ENCODE measurements at places on chromosomes 6 and 20.
A peak's percentile ranks its signal among the peaks of the same experiment; 100 is the strongest.

GRCh38 chr6:68144667-68145066, 490.4 kb upstream of the ADGRB3 start:
- DNase-seq = no peak

DNA sequence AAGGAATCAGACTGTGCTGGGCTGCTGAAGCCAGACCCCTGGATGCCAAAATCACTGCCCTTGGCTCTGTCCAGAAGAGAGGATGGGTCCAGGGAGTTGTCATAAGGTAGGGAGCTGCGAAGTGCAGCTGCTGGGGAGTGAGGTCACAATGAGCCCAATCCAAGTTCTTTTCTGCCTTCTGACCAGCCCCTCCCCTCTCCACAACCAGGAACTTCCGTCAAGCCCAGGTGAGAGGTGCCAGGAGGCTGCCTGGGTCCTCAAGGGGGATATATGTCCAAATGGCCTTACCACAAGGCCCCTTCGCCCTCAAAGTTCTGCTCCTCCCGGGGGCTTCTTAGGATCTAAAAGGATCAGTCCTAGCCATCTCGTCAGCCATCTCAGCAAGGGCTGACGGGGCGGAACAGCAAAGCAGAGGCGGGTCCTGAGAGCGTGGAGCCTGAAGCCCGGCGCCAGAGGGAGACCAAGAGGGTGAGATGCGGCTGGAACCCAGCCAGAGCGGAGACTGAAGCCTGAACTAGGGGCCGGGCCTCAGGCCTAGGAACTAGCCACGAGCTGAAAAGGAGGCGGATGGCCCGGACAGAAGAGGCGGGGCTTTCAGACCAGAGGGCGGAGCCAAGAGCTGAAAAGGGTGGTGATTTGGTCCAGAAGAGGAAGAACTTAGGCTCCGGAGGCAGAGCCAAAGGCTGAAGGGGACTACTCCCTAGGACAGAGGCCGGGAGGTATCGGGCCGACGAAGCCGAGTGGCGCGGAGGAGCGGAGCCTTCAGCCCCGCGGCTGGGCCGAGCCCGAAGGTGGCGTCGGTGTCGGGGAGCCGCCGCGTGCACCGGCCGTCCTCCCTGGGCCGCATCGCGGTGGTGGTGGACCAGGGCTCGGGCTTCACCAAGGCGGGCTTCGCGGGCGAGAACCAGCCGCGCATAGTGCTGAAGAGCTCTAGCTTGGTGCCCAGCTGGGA, at the start of gene ACTL10:
Gene ACTL10 (plus strand): TSS at position 651 of the 952 bp plus-strand sequence. CDS start 555 bp downstream, outside the sequence.
- DNase-seq = peak; percentile 87

- no peak for DNase-seq
Measured at GRCh38 chr20:1855109-1855508, 40.1 kb upstream of the SIRPA start.

DNA sequence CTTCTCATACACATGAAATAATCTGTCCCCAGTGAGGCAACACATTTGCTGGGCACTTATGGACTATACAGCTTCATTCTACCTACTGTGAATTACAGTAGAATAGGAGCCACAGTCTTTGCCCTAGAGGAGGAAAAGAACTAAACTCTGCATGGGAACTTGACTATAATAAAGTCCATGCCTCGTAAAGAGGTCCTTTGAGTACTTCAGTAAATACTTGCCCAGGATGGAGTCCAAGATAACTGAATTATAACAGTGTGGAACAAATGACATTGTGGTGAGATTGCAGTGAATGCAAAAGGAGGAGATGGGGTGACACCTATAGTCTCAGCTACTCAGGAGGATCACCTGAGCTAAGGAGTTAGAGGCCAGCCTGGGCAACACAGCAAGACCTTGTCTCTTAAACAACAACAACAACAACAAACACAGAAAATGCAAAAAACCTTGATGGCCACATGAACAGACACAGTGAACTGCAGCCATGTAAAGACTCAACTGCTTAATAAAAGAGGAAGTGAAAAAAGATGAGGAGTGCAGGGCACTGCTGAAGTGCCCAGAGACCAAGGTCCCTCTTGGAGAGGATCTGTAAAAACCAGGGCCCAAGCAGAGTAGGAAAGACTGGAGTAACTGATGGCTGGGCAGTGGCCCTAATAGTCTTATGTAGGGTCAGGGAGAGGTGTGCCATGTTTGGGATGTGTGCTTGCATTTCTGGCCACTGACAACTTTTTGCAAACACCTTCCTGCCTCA, 3.7 kb downstream of the MRPS18A start:
- DNase-seq = no peak

DNA sequence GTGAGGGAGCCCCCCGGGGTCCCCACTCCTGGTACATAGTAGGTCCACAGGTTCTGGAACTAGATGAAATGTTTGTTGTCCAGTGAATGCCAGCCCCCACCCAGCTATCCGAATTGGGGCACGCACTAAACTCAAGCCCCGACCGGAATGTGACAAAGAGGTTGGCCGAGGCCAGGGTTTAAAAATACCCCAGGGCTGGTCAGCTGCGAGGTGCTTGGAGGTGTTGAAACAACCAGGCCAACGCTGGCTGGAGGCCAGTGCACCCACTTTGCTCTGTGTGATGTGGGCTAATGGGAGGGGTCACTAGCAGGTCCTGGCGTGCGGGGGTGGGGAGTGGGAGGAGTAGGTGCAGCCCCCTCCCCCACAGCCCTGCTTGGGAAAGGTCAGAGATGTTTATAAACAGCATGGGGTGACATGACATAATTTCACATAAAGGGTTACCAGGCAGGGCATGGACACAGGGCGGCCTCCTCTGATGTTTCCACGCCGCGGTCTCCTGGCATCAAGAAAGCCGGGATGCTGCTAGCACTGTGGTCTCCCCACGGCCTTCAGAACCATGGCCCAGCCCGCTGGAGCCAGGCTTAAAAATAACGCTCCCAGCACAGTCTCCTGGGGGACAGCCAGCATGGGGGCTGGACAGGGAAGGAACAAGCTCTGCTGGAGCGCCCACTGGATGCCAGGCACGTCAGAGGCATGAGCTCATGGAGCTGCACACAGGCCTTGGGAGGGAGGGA, 111.2 kb upstream of the PTPN1 start:
- DNase-seq = no peak

GRCh38 chr20:56487216-56487615, 18.8 kb downstream of the RTF2 start:
- DNase-seq = no peak

GRCh38 chr6:30814146-30815040, 69.9 kb upstream of the DDR1 start:
- DNase-seq = peak; percentile 43

DNA sequence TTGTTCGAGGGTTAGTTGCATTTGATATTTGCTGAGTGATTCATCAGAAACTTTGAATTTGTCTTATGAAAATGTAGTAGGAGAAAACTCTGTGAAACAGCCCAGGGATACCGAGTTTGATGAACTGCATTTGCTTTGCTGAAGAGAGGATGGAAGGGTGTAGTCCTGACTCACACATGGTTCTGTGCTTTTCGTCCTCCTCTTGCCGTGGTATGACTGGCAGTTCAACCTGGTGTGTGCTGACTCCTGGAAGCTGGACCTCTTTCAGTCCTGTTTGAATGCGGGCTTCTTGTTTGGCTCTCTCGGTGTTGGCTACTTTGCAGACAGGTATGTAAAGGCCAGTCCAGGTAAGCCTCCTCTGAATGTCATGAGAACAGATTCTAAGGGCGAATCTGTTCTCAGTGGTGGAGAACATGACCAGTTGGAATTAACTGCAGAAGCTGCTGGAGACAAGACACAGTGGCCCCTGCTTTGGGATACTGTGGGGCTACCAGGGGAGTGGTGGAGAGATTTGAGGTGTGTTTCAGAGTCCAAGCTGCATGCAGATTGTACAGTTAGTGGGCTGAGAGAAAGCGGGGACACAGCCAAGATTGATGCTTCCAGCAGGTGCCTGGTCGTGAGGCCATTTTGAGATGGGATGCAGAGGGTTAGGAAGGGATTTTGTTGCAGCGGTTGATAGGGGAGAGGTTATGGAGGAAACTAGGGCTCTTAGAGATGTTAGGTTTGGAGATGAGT, 8.4 kb downstream of the SLC22A1 start:
- DNase-seq = no peak

DNA sequence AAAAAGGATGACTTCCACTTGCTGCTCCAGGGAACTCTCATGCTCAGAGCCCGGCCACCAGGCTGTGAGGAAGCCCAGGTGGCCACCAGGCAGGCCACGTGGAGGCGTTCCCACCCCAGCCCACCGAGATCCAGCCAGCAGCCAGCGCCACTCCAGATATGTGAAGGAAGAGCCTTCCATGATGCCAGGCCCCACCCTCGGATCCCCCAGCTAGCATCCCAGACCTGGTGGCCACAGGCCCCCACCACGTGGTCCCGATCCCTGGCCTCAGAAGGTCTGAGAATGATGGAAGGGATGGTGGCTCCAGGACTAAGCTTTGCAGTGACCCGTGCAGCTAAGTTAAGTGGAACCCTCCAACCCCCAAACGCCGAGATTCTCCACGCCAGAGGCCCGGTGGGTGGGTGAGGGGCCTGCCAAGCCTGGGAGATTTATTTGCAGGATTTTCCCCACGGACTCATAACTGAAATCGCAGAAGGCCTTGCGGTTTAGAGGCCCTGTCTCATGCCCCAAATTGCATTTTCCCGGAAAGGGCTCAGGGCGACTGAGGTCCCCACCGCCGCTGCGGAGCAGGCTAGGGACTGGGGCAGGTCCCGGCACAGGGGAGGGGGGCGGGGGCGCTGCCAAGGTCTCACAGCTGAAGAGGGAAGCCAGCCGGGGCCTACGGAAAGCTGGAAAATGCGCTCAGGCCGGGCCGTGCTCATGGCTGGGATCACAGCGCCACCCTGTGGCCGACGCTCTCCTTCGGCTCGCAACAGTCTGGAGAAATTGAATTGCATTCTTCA, 31.1 kb upstream of the CST7 start:
- DNase-seq = peak; percentile 20

DNA sequence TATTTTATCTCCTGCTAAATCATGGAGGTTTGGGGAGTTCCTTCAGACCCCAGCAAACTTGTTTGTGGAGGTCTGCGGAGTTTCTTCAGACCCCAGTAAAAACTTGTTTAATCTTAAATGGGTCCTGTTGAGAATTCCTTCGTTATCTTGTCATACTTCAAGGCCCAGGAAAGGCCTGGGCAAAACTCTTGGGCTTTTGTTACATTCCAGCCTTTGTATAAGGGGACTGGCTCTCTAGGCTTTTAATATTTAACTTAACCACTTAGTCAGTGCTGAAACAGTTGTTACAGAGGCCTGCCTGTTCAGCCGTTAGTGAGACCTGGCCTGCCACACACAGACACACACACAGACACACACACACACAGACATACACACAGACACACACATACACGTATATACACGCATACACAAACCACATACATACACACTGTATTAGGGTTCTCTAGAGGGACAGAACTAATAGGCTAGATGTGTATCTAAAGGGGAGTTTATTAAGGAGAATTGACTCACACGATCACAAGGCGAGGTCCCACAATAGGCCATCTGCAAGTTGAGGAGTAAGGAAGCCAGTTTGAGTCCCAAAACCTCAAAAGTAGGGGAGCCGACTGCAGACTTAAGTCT, 21.3 kb upstream of the CST3 start:
- no peak for DNase-seq

- DNase-seq = no peak
Measured at GRCh38 chr6:144248003-144248402, 37.1 kb upstream of the UTRN start.

GRCh38 chr6:26089272-26089671, 2.0 kb downstream of the HFE start:
- DNase-seq = no peak

GRCh38 chr6:138300469-138300868, 77.2 kb upstream of the SMIM28 start:
- no peak for DNase-seq

- no peak for DNase-seq
Measured at GRCh38 chr6:86153521-86153920, 510.8 kb upstream of the SYNCRIP start.

- DNase-seq = no peak
Measured at GRCh38 chr20:5214826-5215225, 88.0 kb downstream of the CDS2 start.

GRCh38 chr6:5260111-5260620, 584 bp downstream of the LYRM4 start:
- peak; percentile 58 for DNase-seq

GRCh38 chr6:74320074-74320473, 624.1 kb downstream of the CD109 start:
- no peak for DNase-seq

- no peak for DNase-seq
Measured at GRCh38 chr6:160952633-160953281, 38.8 kb upstream of the MAP3K4 start.

DNA sequence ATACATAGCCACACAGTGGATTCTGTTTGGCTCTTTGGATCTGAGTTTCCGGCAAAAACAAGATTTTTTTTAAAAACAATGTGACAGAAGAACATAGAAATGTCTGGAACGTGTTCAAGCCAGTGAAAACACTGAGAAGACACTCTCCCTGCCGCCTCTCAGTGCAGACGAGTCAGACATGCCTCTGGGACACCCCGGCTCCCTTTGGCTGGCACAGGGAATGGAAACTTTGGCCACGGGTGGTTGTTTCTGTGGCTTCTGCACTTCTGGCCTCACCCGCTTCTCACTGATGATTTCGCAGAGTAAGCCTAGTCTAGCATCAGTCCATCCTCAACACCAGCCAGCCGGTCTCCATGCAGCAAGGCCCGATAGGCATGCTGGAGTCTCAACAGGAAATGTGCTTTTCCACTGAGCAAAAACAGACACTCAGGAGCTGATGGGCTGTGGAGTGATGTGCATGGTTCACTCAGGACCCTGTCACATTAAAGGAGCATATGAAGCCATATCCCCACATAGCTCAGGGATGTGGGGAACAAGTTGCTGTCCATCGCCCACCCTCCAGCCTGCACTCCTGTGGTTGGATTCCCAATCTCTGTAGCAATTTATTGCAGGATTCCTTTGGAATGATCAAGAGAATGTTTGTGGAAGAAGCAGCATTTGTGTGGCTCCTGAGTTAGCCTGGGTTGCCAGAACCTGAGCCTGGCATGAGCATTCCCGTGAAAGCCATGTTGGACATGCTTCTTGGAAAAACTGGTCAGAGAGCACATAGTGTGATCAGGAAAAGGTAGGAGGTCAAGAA, 262.0 kb upstream of the RIN2 start:
- DNase-seq = no peak

DNA sequence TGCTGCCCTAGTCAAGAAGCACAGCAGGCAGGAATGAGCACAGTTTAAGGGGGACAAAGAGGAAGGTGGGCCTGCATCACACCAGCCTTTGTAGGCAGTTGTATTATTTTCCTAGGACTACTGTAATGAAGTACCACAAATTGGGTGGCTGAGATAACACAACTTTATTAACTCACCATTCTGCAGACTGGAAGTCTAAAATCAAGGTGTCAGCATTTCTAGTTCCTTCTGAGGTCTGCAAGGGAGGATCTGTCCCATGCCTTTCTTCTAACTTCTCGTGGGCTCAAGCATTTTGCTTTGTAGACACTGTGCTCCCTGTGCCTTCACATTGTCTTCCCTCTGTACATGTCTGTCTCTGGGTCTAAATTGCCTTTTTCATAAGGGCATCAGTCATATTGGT, 488.5 kb upstream of the JARID2 start:
- no peak for DNase-seq

DNA sequence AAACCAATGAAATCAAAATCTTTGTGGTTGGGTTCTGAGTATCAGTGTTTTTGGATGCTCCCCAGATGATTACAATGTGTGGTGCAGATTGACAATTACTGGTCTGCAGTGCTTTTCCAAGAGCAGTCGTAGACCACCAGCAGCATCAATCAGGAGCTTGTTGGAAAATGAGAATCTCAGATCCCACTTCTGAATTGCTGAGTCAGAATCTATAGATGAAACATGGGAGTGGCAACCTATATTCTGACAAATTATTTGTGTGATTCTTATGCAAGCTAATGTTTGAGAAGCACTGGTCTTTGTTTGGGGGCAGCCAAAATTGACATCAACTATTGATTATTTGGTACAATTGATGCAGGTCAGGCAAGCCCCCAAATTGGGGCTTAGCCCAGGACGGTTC, 539.9 kb upstream of the BTBD3 start:
- no peak for DNase-seq
